ENCODE measurements at places on chromosomes 7 and 10.

- DNase-seq, result peak; percentile 39
These were observed 11.3 kb downstream of the KMT2C start for GRCh38 chr7:152424348-152425108.

- DNase-seq, result no peak
These were observed 875.0 kb downstream of the CNTNAP2 start for GRCh38 chr7:146991596-146991995.

DNA sequence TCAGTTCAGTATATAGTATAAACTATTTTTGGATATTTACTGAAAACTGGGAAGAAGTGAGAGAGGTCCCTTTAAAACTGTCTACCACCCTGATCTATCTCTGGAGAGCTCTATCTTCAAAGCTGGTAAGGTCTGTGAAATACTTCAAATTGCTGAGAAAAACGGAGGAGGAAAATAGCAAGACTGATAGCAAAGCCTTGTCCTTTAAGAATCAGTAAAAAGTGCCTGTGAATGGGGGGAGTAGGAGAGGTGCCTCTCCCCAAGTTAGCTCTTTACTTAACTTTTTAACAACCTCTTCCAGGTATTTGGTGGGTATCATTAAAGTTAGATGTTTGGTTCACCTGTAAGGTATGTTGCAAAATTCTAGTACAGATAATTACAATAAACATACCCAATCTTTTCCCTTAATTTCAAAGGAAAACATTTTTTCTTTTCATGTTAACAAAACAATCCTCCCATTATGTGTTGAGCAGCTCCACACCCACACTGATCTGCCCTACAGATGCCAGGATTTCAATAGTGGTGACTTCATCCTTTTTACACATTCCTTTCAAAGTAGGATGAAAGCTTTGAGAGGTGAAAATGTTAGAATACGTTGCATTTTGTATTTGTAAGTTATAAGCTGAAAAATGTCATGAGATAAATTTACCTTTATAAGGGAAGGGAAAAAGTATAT lies 149.2 kb downstream of the CRPPA start:
- peak; percentile 17 for DNase-seq

- DNase-seq, result peak; percentile 19
These were observed 92.5 kb downstream of the TRIL start for GRCh38 chr7:28865601-28866144.

GRCh38 chr7:36224934-36225858 lies 72.1 kb downstream of the EEPD1 start:
- DNase-seq, result peak; percentile 22

- DNase-seq, result peak; percentile 21
These were observed 82.0 kb upstream of the GTF2IRD1 start for GRCh38 chr7:74371381-74372341.

DNA sequence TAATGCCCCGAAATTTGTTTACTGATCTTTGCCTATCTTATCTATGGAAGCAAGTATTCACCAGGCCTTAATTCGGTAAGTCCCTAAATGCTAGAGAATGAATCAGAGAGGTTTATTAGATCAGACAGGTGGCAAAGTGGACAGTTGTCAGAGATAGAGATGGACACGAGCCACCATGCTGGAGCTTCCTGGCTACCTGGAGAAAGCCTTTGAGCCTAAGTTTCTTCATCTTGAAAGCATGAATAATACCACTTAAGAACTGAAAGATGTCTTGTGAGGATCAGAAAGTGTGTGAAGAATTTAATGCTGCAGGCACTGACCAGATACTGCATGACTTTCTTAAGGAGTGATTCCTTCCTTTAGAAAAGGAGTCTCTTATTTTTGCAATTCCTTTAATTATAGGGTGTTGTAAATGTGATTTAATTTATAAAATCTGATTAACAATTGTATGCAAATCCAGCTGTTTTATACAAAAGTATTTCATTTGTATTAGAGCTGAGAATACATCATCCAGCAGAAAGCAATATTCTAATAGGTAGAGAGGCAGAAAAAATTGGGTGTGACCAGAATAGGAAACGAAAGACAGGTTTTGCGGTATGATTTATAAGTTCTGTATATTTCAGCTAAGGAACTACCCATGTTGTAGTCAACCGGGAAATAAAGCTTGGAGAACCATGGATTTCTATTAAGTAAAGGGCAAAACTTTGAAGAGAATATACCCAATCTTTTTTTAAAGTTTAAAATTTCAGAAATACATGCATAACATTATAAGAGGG lies 82.7 kb downstream of the SMURF1 start:
- no peak for DNase-seq

GRCh38 chr10:19046679-19047078 lies 1.9 kb upstream of the MALRD1 start:
- DNase-seq, result no peak

GRCh38 chr7:121323515-121324302 lies 5.1 kb upstream of the WNT16 start:
- no peak for DNase-seq

DNA sequence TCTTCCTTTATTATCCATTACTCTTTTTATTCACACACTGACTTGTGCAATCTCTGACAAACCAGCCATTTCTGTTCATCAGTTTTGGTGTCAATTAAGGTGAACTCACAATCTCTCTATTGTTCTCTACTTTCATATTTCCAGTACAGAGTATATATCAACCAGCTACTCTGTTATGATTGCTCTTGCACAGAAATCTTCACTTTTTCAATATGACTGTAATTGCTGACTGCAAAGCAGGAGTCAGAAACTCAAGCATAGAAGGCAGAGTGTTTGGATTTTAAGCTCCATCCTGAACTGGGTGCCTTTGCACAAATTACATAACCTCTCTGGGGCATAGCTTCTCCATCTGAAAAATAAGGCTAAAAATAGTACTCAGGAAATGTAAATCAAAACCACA lies 1042.0 kb downstream of the GRM8 start:
- DNase-seq, result no peak

GRCh38 chr10:61336831-61337230 lies 116.3 kb downstream of the TMEM26 start:
- DNase-seq, result no peak

GRCh38 chr10:69348816-69349541 lies 67.7 kb downstream of the TACR2 start:
- DNase-seq, result peak; percentile 94

- DNase-seq, result no peak
These were observed 152.7 kb upstream of the AUTS2 start for GRCh38 chr7:69445541-69445940.

DNA sequence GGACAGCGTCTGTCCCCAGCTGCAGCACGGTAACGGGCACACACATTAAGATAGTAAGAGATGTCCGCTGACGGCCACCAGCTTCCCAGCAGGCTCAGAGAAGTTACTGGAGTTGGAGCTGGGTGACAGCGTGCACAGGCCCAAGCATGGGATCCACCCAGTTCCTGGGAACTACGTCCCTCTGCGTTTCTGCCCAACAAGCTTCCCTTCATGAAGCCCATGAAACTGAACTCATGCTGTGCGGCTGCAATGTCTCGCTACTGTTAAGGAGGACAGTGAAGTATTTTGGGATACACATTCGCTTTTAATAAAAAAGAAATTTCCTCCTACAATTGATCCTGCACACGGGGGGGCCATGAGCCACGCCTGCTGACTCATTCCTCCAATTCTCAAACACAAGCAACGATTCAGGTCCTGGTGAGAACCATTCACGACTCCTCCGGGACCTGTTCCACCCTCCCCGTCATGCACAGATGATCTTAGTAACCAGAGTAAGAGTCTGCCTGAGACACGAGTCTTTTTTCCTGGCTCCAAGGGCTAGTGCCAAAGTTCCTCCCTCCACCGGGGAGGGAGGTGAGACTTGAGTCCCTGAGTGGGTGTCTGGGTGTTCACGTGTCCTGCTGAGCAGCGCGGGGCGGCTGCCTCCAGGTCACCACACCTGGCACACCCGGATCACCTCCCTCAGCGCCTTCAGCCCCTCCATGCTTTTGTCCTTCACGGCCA lies 2.6 kb downstream of the PSMG3 start:
- DNase-seq, result no peak

- DNase-seq, result peak; percentile 22
These were observed 98.3 kb upstream of the ARHGAP21 start for GRCh38 chr10:24821986-24822385.

DNA sequence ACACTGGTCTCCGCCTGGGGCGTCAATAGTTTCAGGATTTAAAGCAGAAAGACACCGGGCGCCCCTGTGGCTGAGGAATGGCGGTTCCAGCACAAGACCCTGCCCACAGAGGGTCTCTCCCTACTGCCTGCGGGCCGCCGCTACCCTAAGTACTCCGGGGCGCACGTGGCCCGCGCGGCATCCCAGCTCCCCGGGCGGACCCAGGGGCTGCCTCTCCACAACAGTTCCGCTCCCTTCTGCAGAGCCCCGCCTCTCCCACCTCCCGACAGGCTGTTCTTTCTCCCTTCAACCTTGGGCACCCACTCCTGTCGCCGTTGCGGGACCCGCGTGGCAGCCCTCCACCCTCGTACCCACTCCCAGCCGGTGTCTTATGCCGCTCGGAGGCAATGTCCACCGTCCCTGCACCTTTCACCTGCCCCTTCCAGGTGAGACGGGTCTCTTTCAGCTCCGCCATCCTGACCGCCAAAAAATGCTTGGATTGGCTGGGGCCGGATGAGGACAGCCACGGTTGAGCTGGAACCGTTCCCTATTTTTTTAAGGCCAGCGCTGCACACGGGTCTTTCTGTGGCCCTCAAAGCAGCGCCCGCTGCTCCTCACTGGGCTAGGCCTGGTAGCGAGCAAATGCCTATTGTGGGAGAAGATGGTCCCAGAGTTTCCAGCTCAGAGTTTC lies 1.6 kb upstream of the NKX2-3 start:
- no peak for DNase-seq

- no peak for DNase-seq
These were observed 237.5 kb downstream of the TNS3 start for GRCh38 chr7:47344171-47344955.

- no peak for DNase-seq
These were observed 947.6 kb upstream of the POT1 start for GRCh38 chr7:125877246-125877645.

GRCh38 chr10:29642990-29643389 lies 8.2 kb upstream of the SVIL start:
- peak; percentile 70 for DNase-seq

DNA sequence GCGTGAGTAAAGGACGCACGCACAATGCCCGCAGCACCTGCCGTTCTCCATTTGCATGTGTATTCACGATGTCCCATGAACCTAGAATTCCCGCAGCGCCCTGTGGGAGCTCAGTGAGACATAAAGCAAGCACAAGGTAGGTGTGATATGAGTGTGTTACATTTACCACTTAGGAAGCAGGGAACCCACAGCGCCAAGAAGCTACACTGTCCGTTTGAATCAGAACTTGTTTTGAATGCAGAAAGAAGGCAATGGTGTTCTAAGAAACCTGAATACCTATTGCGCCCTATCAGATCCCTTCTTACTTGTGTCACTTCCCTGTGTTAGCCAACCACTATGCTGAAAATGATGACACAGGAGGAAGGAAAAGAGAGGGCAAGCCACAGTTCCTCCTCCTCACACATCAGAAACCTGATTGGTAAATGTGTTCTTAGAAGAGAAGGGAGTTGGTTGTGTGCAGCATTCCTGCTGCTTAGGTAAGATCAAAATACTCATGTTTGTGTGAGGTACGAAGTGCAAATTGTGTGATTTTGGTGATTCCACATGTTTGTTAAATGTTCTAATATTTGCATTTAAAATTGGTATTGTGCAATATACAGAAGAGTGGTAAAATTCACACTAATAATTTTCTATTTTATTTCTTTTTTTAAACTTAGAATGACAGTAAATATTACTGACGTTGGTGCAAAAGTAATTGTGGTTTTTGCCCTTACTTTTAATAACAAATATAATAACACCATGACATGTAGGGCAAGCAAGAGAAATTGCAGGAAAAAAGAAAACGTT lies 185.4 kb downstream of the SEC23IP start:
- no peak for DNase-seq

DNA sequence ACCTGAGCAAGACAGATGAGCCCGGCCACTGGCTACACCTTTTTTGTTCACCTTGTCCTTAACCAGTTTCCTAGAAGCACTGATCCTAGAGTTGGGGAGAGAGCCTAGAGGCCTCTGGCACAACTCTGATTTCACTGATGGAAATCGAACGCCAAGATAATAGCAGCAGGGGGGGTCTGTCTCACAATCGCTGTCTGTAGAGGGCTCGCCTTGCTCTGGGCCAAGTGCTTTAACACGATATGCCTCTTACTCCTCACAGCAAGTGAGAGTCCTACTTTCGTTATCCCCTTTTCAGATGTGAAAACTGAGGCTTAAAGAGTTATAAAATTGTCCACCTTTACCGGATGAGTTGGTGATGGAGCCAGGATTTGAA lies 472 bp downstream of the RASSF4 start:
- no peak for DNase-seq

GRCh38 chr7:133344275-133344674 lies 91.4 kb downstream of the EXOC4 start:
- DNase-seq, result peak; percentile 49
